Activated T-helper 1 cell treated with anti-CD3 and anti-CD28 coated beads, Interleukin-2, amount 50 U/mL, for 16 hours (primary cell): ENCODE measurements at places on chromosomes 16 and 17.

DNA sequence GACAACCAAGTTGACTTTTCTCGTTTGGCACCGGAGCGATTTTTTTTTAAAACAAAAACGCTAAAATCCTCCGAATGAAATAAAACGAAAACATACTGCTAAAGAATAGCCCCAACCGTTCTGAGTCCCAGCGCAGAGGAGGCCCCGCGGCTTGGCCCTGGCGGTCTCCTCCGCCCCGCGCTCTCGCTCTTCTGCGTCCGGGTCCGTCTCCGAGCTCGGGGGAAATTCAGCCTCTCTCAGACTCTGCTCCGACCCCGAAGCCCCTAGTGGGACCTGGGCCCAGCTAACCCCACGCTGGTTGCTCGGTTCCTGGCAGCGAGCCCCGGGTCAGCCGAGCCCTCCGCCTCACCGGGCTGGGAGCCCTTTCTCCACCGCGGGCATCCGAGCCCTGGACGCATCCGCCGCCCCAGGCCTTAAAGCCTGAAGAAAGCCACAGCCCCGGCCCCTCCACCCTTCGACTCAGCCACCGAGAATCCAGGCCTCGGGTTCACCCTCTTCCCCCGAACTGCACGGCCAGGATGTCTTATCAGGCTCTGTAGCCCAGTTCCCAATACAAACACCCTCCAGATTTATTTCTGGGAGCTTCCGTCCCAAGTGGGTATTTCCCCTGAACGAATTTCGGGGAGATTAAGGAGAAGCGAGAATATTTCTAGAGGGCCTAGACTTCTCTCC, 1.2 kb downstream of the TBX2 start:
- no peak for DNase-seq

- DNase-seq = no peak
Measured at GRCh38 chr17:50207792-50208567, 6.5 kb upstream of the COL1A1 start.

DNA sequence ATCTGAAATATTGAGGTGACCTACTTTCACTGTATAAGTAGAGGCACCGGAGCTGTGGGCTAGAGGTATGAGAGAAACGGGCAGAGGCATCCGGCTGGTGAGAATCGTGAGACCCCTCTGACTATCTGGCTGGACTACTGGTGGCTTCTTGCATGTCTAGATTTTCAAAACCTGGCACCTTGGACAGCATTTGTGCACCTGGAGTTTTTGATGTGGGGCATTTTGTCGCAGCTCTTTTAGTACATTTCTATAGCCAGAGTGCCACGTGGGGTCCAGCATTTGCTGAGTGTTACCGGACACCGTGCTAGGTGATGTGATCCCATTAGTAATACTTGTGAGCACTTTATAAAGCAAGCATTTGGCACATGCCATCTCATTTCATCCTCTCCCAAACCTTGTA, 32.6 kb upstream of the SHISA9 start:
- DNase-seq = no peak

DNA sequence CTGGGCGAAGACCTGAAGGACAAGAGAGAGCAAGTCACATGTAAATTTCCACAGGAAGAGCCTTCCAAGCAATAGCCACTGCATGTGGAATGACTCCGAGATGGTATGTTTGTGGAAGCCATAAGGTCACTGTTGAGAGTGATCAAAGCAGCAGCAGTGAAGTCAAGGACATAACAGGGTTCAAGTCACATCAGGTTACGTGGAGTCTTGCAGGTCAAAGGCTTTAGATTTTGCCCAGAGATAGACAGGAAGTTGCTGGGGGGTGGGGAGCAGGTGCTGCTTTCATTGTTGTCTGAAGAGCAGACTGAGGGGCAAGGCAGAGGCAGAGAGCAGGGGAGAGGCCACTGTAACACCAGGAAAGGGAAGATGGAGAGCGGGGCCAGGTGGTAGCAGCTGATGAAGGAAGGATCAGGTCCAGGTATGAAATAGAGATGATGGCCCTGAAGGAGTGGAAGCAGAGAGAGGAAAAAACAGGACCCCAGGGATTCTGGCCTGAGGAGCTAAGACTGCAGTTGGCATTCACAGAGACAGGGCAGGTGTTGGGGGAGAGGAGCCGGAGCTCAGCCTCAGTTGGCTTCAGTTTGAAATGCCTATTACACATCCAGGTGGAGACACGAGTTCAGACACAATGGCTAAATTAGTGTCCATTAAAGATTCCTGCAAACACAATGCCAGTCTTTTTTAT, 129.3 kb upstream of the AXIN2 start:
- no peak for DNase-seq

DNA sequence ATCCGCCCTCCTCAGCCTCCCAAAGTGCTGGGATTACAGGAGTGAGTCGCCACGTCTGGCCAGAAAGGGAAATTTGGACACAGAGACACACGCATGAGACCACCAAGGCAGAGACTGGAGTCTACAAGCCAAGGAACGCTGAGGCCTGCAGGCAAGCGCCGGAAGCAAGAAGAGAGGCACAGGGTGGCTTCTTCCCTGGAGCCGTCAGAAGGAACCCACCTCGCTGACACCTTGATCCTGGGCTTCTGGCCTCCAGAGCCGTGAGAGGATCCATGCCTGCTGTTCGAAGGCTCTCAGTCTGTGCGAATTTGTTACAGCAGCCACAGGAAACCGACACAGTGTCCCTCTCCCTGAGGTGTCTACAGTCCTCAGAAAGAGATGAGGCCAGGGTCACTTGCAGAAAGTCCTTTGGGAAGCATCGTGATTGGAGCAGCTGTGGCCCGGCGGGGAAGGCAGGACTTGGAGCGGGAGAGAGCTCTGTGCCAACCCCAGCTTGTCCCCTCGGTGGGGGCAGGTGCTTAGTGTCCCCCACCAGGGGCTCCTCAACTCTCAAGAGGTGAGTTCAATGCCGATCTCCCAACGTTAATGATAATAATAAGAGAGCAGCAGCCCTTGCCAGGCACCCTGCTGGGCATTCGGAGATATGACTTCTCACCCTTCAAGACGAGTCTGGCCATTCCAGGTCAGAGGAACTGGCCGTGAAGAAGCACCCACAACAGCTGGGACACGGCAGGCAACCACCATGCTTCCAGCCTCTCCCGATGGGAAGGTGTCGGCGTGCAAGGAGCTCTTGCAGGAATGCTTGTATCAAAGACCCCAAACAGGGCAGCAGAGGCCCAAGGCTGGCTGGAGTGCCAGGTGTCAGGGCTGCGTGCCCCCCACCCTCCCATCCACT, 68.4 kb upstream of the TNRC6C start:
- DNase-seq = no peak

DNA sequence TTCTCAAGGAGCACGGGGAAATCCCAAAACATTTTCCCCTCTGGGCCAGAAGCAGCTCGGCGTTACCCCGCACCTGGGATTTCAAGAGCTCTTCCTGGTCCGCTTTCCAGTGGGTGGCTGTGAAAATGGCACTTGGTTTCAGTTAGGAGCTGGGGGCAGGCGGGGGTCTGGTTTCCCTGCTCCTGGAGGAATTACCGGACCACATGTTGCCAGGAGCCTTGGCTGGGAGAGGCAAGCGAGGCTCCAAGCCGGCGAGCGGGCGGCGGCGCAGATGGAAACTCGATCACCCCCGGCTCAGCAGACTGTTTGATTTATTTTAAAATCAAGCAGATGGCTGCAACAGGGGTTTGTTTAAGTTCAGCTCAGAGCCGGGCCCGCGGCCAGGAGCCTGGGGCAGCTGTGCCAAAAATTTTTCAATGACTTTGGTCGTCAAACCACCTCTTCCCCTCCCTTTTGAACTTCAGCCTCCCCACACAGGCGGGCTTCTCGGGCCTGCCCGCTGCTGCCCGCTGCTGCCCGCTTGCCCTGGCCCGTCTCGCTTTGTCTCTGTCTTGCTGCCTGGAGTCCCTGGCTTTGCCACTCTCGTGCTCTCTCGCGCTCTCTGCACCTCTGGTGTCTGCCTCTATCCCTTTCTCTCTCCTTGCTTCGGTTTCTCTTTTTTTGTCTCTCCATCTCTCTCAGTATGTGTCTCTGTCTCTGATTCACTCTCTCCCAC, 108.0 kb upstream of the CIBAR2 start:
- no peak for DNase-seq

DNA sequence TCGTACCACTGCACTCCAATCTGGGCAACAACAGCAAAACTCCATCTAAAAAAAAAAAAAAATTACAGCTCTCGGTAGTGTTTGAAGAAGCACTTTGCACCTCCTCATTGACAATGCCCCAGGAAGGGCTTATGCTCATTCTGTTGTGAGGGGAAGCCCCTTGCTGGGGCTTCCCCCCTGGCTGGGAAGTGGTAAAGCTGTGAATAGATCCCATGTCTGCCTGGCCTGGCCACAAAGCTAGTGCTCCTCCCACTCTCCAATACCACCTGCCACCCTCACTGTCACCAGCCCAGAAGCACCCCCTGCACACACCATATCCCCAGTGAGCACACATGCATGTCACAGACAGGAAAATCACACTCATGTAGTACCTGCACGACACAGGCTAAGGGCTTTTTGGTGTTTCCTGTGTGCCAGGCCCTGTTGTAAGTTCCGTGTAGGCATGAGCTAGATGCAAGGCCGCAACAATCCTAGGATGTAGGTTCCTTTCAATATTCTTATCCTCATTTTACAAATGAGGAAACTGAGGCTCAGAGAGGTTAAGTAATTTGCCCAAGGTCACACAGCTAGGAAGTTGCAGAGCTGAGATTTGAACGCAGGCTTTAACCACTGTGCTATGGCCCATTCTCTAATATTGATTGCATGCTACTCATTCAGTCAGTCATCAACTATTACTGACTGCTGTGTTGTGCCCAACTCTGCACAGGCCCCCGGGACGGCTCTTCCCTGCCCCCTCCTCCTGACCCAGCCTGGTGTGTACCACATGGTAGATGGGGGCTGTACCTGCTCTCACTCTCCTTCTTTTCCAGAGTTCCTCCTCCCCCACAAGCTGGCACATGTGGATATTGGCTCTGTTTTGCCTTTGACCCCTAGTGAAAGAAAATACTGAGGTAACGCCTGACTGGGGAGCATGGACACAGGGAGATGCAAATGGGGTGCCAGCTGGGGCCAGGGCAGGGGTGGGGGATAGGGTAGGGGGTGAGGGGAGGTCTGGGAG, 11.9 kb upstream of the COL1A1 start:
- DNase-seq = no peak

- no peak for DNase-seq
Measured at GRCh38 chr17:57424777-57425188, 168.5 kb downstream of the MSI2 start.

DNA sequence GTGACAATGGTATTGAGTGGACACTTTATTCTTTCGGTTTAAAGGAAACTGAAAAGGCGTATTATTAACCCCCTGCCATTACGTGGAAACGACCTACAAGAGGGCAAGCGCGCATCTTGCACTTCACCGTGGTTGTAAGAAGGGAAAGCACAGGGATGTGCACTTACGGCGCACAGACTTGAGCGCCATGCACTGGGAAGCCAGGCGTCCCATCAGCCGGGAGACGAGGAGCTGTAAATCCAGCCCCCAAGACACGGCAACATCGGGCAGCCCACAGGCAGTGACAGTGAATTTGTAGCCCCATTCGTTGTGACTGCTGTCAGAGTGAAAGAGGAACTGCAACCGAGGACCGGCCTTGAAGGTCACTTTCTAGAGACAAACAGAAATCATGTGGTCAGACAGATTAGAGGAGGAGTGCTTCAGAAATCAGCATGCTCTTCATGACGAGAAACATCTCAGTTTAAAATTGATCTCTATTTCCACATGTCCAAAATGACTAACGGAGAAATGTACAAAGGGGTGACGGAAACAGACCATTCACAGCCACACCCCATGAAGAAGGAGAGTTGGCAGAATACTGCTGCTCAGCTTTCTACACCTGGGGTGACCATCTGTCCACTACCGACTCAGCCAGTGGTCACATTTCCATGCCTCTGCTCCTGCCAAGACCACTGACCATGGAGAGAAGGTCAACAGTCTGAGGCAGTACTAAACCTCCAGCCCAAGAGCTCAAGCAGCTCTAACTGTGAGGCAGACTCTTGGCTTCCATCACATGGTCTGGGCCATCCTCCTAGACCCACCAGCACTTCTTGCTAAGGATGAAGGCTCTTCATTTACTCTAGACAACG, 68.6 kb downstream of the ZZEF1 start:
- no peak for DNase-seq

DNA sequence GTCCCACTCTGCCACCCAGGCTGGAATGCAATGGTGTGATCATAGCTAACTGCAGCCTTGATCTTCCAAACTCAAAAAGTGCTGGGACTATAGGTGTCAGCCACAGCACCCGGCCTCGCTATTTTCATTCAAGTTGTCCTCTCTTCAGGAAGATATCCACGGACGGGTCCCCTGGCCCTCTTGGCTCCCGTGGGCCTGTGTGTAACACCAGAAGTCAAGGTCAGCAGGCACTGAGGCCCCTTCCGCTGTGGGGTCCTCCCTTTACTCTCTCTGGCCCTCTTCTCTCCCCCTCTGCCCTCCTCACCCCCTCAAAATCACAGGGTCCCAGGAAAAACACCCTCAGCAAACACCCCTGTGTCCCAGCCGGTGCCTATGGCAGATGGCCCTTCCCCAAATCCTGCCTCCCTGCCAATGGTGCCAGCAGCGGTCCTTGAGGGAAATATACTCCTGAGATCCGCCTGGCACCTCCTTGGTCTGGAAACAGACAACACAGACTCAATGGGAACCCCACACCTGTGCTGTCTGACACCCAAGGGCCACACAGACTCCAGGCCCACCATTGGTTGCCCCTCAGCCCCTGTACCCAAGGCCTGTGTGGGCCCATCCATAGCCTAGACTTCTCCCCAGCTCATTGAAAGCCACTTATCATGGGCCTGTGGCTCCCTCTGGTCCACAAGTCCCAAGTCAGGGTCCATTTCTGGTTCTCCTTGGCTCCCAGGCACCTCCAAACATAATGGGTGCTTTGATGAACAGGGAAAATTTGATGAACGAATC, 221.5 kb downstream of the ZNF423 start:
- no peak for DNase-seq

DNA sequence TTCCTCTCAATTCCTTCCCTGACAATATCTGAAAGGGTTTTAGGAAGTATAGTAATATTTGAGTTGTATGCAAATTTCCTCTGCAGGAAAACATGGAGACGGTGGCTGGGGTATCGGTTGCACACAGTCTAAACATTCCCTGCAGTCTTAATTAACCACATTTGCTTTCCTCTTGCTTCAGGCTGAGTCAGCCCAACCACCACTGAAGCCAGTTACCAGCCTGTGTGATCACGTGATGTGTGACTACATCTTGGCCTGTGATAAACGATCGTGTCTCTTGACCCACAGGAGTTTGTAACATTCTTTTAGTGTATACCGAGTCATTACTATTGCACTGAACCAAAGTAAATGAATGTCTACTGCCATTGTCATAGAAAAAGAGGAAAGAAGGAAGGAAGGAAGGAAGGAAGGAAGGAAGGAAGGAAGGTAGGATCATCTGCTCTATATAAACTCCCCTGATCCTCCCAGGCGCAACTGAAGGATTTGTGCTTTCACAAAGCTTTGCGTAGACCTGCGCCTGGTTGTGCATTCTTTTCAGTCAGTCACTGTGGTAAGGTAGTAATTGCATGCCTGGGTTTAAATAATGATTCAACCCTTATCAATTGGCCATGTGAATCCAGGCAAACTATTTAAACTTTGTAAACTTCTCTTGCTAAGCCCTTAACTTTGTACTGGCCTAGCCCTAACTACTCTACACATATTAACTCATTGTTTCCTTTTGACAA, 280.6 kb upstream of the SALL1 start:
- DNase-seq = no peak

- no peak for DNase-seq
Measured at GRCh38 chr16:89407925-89408300, 82.4 kb downstream of the ANKRD11 start.
